ENCODE measurements at places on chromosomes 1 and 21. TPM values are rescaled to one million over a fixed set of nuclear protein-coding genes. Genes with fewer than 3 reads are reported as not detected.

DNA sequence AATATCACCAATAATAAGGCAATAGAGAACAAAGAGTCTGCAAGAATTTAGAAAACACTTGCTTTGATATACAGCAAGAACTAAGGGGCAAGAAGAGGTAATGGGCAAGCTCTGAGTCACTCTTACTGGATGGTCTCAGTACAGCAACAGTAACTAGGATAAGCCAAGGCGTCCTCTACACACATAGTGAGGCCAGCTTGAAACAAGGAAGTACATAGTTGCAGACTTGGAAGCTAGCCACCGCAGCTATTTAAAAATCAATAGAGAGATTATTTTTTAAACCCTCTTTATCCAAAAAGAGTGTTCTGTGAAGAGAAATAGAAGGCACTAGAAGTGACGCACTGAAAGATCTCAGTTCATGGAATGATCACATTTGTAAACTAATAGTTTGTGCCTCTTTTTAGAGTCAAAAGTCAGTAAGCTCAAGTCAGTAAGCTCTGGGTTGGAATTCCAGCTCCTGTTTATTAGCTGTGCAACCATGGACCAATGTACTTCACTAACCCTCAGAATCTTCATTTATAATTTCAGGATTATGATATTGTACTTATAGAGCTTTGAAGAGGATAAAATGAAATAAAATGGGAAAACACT, 118.6 kb downstream of the AKT3 start:
- no peaks in the 10 kb centered on the region for H3K36me3 ChIP-seq
- DNase-seq = no peak
- H3K27ac ChIP-seq = peak overlapping the region; percentile 11
- peaks cover 9% of the 10 kb centered on the region for H3K4me1 ChIP-seq
- no peak overlapping the region for H3K4me3 ChIP-seq
- no peaks in the 10 kb centered on the region for H3K27me3 ChIP-seq

DNA sequence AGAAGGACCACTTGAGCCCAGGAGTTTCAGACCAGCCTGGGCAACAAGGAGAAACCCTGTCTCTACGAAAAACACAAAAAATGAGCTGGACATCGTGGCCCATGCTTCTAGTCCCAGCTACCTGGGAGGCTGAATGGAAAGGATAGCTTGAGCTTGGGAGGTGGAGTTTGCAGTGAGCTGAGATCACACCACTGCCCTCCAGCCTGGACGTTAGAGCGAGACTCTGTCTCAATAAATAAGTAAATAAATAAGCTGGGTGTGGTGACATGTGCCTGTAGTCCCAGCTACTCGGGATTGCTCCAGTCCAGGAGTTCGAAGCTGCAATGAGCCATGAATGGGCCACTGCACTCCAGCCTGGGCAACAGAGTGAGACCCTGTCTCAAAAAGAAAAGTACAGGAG, 3.6 kb downstream of the AKR1A1 start:
- no peak overlapping the region for H3K4me3 ChIP-seq
- H3K36me3 ChIP-seq = no peaks in the 10 kb centered on the region
- no peak for DNase-seq

DNA sequence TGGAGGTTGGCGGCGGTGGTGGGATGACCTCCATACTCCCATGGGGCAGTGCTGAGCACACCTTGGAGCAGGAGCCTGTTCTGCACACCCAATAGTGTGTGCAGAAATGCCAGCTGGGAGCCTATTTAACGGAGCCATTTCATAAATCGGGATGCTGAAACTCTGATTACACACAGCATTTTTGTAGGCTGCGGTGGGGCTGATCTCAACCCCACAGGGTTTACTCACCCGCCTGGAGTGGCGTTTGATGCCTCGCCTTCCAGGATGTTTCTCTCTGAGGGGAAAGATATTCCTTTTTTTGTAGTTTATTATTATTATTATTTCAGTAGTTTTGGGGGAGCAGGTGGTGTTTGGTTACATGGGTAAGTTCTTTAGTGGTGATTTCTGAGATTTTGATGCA, 82.6 kb upstream of the WDR26 start:
- no peak overlapping the region for H3K4me3 ChIP-seq
- no peak for DNase-seq
- H3K4me1 ChIP-seq = no peaks in the 10 kb centered on the region

GRCh38 chr1:194419721-194420120, 1233.3 kb upstream of the B3GALT2 start:
- no peaks in the 10 kb centered on the region for H3K4me1 ChIP-seq
- no peak overlapping the region for H3K27ac ChIP-seq
- no peaks in the 10 kb centered on the region for H3K36me3 ChIP-seq
- no peak overlapping the region for H3K4me3 ChIP-seq
- no peak for DNase-seq
- no peaks in the 10 kb centered on the region for H3K27me3 ChIP-seq

- peaks cover 36% of the 10 kb centered on the region for H3K4me1 ChIP-seq
- H3K27me3 ChIP-seq = no peaks in the 10 kb centered on the region
- H3K36me3 ChIP-seq = no peaks in the 10 kb centered on the region
- H3K27ac ChIP-seq = peak overlapping the region; percentile 97
- peak; percentile 27 for DNase-seq
These were observed 1.3 kb upstream of the ZNF436 start for GRCh38 chr1:23370709-23371584.

GRCh38 chr1:18091660-18092446, 15.7 kb upstream of the IGSF21 start:
- no peaks in the 10 kb centered on the region for H3K27me3 ChIP-seq
- H3K4me1 ChIP-seq = no peaks in the 10 kb centered on the region
- H3K27ac ChIP-seq = no peak overlapping the region
- H3K4me3 ChIP-seq = no peak overlapping the region
- no peaks in the 10 kb centered on the region for H3K36me3 ChIP-seq

DNA sequence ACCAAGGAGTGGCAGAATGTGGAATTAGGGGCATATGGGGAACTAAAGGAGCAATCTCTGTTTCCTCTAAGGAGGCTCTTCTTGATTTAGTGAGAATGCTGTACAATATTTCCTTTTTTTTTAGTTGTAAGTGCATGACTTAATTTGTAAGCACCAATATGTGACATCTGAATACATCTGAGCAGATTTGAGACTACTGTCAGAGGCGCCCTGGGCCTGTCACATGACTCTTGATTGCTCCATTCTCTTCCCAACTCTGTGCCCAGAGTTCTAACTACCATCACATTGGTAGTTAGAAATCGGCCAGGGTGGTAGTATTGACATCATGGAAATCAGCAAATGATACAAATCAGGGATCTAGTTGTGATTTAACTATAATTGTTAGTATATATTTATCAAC, 110.1 kb upstream of the LMO4 start:
- H3K27me3 ChIP-seq = no peaks in the 10 kb centered on the region
- no peak overlapping the region for H3K4me3 ChIP-seq
- H3K27ac ChIP-seq = no peak overlapping the region
- DNase-seq = no peak
- no peaks in the 10 kb centered on the region for H3K36me3 ChIP-seq

The CD48 gene
- 18.6 TPM for total RNA-seq

The HTR1D gene
- total RNA-seq = not detected

The ANKRD13C gene
- 21.7 TPM for total RNA-seq

The GJB4 gene
- total RNA-seq = not detected

The PGLYRP3 gene
- total RNA-seq = not detected

The ATP1A4 gene
- total RNA-seq = 0.52 TPM
